ENCODE measurements at places on chromosomes 2 and 18.

DNA sequence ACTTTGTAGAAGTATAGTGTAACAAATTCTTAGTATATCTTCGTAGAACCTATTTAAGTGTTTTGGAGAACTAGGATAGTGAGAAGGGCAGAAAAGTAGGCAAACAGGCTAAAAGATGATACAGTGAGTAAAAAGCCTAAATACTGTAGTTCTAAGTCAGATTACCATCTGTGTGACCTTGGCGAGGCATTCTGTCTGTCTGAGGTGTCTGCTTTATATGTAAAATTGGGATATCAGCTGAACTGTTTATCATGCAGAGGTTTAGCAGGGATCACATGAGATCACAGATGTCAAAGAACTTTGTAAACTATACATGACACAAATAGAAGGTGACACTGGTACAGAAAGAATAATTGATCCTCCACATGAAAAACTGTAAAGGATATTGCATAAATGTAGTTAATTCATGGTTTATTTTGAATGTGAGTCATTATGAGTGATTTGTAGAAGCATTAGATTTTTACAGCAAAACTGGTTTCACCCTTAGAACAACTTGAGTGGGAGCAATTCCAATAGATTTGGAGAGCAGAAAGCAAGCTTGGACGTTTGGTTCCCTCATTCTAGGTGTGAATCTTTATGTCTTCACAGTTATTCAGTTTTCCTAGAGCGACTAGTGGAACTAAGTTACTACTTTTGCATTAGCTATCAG lies 41.9 kb downstream of the TAF1B start:
- no peak for DNase-seq

DNA sequence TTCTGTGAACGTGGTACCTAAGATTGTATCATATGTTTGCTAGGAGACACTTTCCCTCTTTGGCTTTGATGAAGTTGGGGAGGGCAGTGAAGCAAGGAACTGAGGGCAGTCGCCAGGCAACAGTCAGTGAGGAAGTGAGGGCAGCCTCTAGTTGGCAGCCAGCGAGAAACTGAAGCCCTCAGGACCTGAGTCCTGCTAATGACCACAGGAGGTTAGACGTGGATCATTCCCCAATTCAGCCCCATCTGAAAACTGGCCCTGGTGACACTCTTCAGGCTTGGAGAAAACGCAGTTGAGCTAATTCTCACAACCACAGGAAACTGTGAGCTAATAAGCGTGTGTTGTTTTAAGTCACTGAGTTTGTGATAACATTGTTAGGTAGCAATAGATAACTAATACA lies 84.5 kb upstream of the REG3G start:
- DNase-seq: no peak

DNA sequence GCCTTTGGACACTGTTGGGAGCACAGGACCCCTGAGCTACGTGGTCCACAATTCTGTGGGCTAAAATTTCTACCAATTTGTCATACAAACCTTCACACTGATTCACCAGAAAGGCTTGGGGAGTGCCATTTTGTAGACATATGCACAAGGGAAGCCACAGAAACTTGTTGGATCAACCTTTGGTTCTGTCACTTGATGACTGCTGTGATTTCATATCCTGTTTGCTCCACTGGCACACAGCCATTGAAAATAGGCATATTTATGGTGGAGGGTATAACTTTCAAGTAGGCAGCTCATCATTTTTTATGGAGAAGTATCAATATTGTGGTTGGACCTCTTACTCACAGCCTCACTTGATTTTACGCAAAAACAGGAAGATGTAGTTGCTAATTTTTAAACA lies 10.5 kb downstream of the NAPG start:
- DNase-seq: no peak

- DNase-seq: no peak
Measured at GRCh38 chr2:60446413-60447267, 106.8 kb downstream of the BCL11A start.

DNA sequence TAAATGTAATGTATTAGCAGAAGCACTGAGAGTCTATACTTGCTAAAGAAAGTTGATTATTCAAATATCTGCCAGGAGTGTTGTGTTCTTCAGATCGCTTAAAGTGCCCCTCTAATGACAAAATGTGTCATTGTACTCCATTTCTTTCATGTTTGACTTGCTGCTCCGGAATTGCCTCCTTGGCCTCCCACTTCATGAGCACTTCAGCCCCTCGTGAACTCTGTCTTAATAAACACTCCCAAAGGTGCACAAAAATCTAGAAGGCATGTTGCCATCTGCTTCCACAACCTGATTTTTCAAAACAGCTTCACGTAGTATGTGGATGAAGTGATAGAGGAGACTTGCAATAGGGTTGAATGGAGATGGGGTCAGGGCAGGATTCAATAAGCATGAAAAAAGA lies 396.1 kb downstream of the TDRD15 start:
- DNase-seq: no peak

DNA sequence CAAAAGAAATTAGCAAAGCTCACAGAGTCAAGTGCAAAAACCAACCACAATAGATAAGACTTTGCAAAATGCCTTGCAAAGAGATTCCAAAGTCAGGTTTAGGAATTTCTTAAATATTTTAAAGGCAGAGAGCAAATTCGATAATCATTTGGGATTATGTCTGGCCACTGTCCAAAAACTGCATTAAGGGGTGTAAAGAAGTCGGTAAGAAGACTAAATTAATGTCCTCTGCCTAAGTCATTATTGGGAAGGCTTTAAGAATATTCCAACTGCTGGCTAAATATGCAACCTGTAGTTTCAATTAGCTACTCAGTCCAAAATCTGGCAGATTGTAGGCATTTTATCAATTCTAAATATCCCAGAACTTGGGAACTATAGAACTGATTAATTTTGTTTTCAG lies 13.7 kb upstream of the LRP1B start:
- DNase-seq: no peak

- no peak for DNase-seq
Measured at GRCh38 chr2:202643012-202643858, 8.5 kb downstream of the FAM117B start.
